Ovary (tissue), 10 donors: ENCODE measurements at places on chromosomes 2 and 18. TPM values are rescaled to one million over a fixed set of nuclear protein-coding genes. Genes with fewer than 3 reads are reported as not detected.

GRCh38 chr2:200136655-200137054 lies 169.8 kb upstream of the SPATS2L start:
- DNase-seq = no peak

DNA sequence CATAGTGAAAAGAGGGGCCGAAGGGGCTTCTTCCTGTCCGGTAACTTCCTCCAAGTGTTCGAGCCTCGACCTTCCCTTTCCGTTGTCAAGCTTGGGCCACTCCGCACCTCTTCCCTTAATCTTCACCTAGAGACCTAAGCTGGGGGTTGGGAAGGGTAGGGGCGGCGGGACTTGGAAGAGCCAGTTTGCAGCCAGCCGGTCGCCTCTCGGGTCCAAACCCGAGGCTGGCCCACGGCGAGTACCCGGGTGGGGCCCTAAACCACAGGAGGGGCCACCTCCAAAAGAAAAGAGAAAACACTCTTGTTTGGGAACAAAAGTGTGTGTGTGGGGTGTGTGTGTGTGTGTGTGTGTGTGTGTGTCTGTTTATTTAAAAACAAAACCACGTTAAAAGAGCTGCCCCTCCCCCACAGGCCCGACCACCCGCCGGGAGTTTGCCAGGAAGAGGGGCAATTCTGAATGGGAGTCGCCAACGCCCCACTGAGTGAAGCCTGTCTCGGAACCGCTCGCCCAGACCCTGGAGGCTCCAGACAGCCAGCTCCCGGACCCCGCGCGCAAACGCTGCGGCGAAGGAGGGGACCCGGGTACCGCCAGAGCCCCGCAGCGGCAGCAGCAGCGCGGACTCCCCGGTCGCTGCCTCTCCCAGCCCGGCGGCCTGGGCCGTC lies 488 bp upstream of the RHOB start:
- peak; percentile 54 for DNase-seq

DNA sequence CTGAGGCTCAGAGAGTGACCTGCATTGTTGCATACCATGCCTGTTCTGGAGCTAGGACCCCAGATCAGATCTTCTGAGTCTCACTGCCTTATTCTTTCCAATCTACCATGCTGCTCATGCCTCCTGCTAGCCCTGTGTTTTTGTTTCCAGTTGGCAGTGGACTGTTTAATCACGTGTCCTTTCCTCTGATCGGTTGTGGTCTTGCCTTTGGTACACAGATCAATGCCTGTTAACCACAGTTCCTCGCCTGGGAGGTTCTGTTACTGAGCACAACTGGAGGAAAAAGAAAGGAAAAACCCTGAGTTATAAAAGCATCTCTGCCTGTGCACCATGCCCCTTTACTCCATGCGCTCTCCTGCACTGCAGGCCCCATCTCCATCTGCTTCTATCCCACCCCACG lies 329.1 kb downstream of the SETBP1 start:
- DNase-seq = no peak

- DNase-seq = no peak
Observed at GRCh38 chr2:38524580-38524979, 78.1 kb downstream of the HNRNPLL start.

DNA sequence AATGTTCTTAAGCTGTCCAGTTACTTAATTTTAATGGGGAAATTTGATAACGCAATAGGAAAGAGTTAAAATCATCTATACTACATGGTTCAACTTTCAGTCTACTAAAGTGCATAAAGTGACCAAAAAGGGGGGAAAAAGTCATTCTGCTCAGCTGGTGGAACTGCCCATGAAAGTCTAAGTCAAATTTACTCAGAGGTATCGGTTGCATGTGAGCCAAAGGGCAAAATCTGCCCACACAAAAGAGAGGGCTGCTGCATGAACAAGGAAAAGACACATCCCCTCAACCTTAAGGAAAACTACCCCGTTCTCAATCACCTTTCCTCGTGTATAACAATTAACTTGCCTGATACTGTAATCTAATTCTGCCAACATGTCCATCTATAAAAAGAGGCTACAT lies 126.1 kb downstream of the TCF4 start:
- no peak for DNase-seq

DNA sequence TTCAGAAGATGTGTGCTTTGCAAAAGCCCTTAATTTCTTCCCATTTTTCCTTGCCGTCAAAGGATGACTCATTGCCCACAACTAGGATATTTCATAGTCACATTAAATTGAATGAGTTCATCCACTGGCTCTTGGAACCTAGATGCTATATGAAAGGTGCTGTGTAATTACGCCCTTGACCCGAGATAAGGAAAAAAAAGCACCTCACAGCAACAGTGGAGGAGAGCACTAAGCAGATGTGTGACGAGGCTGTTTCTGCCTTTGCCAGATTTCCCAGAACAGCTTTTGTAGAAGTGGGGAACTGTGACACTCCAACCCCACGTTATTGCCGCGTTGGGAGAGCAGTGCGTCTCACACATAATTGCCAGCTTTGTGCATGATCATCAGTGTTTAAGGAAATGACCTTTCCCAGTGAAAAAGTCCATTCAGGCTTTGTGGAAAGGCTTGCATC lies 33.3 kb upstream of the TMEM87B start:
- no peak for DNase-seq

- no peak for DNase-seq
Observed at GRCh38 chr2:11505652-11506610, 27.9 kb upstream of the GREB1 start.

Gene ANKRD29
- 14.6 TPM for total RNA-seq

Gene EIF2B4
- total RNA-seq = 42.7 TPM

GRCh38 chr2:263774-264492 lies at the start of gene SH3YL1:
Gene SH3YL1 (minus strand): TSS chr2:264032. CDS start chr2:263984, 48 bp downstream.
- peak; percentile 63 for DNase-seq

DNA sequence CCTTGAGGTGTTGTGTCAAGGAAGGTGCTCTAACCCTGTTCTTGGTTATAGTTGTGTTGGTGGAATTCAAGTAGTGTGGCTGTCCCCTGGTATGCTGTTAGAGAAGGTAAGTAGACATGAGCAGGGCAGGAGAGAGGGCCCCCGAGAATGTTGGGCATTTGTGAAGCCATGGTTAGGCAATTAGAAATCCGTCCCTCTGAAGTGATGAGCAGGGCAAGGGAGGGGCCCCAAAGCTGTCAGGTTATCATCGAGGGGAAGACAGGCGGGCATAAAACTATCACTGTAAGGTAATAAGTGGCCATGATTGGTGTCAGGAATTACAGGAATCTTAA lies 5.2 kb downstream of the XRCC5 start:
- peak; percentile 29 for DNase-seq

- no peak for DNase-seq
Observed at GRCh38 chr18:8614875-8615274, 5.6 kb downstream of the RAB12 start.

GRCh38 chr18:65994302-65994701 lies 243.5 kb downstream of the CDH7 start:
- DNase-seq = no peak

DNA sequence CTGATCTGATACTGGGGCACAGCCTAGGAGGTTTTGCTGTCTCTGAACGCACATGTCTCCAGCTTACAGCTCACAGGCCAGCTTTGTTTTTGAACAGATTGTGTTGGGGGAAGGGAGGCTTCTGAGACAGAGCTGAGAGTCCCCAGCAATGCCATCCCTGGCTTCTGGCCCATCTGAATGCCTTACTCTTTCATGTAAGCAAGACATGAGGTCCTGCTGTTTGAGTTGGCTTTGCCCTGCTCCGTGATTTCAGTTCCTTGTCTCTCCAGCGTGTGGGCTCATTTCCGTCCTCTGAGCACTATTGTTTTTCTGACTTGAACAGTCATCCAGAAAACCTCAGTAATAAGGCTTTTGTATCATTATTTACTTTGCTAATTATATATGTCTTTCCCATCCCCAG lies 194.9 kb upstream of the TNP1 start:
- no peak for DNase-seq

DNA sequence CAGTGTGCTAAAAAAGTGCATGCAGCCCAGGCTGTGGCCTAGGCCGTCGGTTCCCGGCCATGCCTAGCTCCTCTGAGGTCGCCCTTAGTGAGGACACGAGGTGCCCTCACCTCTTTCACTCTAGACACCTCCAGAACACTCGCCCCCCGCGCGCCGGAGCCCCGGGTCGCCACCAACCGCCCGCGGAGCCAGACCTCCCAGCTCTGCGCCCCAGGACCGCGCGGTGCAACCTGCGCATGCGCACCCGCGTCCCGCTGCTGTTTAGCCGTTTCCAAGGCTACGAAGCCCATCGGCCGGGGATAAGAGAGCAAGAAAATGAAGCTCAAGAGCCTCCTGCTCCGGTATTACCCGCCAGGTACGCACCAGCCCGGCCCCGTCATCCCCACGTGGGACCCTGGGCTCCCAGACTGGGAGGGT lies at the start of gene DAW1:
Gene DAW1, plus strand, starts transcription at position 257 of the 417 bp plus-strand sequence. Its CDS starts 59 bp downstream, at position 316.
- peak; percentile 44 for DNase-seq

Gene CASP10
- 2.2 TPM for total RNA-seq

- no peak for DNase-seq
Observed at GRCh38 chr2:36367486-36367885, 11.9 kb downstream of the CRIM1 start.

Gene CCBE1
- total RNA-seq = 43.9 TPM

- DNase-seq = no peak
Observed at GRCh38 chr18:41655074-41655473, 300.0 kb upstream of the PIK3C3 start.

Gene CCDC74A
- total RNA-seq = 13.6 TPM

DNA sequence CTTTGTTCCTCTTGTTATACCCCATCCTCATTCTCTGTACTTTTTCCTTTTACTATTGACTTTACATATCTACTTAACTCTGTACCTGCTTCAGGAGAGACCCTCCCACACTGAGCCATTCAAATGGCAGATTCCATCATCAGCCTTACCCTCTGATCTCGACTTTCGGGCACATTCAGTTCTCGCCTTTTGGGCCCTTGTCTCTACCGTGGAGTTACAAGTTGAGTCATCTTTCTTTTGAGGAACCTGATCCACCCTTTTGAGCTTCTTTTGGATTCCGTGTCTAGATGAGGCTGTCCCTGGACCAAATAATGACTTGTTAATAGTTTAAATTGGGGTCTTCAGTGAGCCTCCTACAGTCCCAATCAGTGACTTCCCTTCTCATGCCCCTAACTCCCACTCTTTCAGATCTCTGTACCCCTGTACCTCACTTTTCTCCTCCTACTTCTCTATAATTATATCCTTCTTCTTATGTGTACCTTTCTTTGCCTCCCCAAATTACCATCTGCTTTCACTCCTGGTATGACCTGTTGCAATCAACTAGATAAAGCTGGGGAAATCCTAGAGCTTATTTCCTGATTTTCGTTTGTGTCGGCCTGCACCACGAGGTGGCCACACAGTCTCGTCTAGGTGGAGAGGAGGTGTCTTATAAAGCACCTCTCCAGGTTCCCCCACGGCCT lies 17.2 kb downstream of the SP110 start:
- DNase-seq = no peak

Gene ZNF385B
- 9.1 TPM for total RNA-seq

GRCh38 chr18:34126121-34126520 lies 98.6 kb downstream of the NOL4 start:
- no peak for DNase-seq

- no peak for DNase-seq
Observed at GRCh38 chr2:78701546-78701945, 324.0 kb upstream of the REG3G start.

Gene CFAP65
- total RNA-seq = 0.85 TPM

DNA sequence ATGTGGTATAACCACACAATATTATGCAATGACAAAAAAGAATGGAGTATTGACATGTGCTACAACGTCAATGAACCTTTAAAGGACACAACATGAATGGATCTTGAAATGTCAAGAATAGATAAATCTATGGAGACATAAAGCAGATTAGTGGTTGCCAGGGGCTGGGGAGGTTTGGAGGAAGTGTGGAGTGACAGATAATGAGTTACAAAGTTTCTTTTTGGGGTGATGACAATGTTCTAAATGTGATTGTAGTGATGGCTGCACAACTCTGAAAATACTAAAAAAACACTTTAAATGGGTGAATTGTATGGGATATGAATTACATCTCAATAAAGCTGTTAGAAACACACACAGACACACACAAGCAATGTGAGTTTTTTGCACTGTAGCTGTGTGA lies 37.4 kb upstream of the C1D start:
- DNase-seq = no peak
